ENCODE measurements at places on chromosomes 5 and 9. TPM values are rescaled to one million over a fixed set of nuclear protein-coding genes. Genes with fewer than 3 reads are reported as not detected.

- H3K4me1 ChIP-seq, result peaks cover 14% of the 10 kb centered on the region
- no peak for DNase-seq
- no peaks in the 10 kb centered on the region for H3K36me3 ChIP-seq
- no peak overlapping the region for H3K4me3 ChIP-seq
Observed at GRCh38 chr5:160242145-160242544, 12.8 kb downstream of the FABP6 start.

Gene SLC27A6
- 4.8 TPM for total RNA-seq

Gene PPP2R2B
- total RNA-seq, result 21.3 TPM

Gene PCDHGA9
- 7.8 TPM for total RNA-seq

GRCh38 chr9:75866273-75866871, 24.1 kb upstream of the PCSK5 start:
- DNase-seq, result peak; percentile 81
- H3K4me1 ChIP-seq, result no peaks in the 10 kb centered on the region
- no peak overlapping the region for H3K4me3 ChIP-seq
- no peaks in the 10 kb centered on the region for H3K27me3 ChIP-seq
- no peaks in the 10 kb centered on the region for H3K36me3 ChIP-seq

GRCh38 chr5:126251024-126251423, 172.2 kb upstream of the GRAMD2B start:
- no peak overlapping the region for H3K27ac ChIP-seq
- H3K4me1 ChIP-seq, result no peaks in the 10 kb centered on the region
- H3K27me3 ChIP-seq, result no peaks in the 10 kb centered on the region
- H3K36me3 ChIP-seq, result no peaks in the 10 kb centered on the region
- DNase-seq, result no peak

Gene CDX1
- total RNA-seq, result not detected

Gene SLC45A2
- not detected for total RNA-seq

Gene PPIC
- 21.3 TPM for total RNA-seq

DNA sequence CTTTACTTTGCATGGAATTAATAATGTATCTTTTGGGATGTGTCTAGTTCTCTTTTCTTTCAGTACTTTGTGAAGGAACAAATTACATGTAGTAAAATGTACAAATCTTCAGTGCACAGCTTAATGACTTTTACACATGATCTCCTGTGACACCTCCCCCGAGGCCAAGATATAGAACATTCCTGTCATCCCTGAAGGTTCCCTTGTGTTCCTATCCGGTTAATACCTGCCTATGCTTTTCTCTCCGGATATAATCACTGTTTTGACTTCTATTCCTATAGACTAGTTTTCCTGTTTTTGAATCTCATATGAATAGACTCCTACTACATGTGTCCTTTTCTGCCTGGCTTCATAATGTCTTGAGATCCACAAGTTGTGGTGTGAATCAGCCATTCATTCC, 21.5 kb downstream of the STC2 start:
- H3K36me3 ChIP-seq, result no peaks in the 10 kb centered on the region
- H3K27me3 ChIP-seq, result no peaks in the 10 kb centered on the region
- H3K4me3 ChIP-seq, result no peak overlapping the region
- peaks cover 38% of the 10 kb centered on the region for H3K4me1 ChIP-seq
- no peak for DNase-seq

- DNase-seq, result no peak
- H3K4me3 ChIP-seq, result no peak overlapping the region
- no peaks in the 10 kb centered on the region for H3K36me3 ChIP-seq
- no peaks in the 10 kb centered on the region for H3K27me3 ChIP-seq
- H3K27ac ChIP-seq, result no peak overlapping the region
Observed at GRCh38 chr9:135147938-135148337, 60.5 kb downstream of the OLFM1 start.

- no peaks in the 10 kb centered on the region for H3K27me3 ChIP-seq
- no peaks in the 10 kb centered on the region for H3K4me1 ChIP-seq
- no peaks in the 10 kb centered on the region for H3K36me3 ChIP-seq
- no peak overlapping the region for H3K27ac ChIP-seq
- H3K4me3 ChIP-seq, result no peak overlapping the region
Observed at GRCh38 chr9:116042321-116042720, 111.3 kb upstream of the PAPPA start.

DNA sequence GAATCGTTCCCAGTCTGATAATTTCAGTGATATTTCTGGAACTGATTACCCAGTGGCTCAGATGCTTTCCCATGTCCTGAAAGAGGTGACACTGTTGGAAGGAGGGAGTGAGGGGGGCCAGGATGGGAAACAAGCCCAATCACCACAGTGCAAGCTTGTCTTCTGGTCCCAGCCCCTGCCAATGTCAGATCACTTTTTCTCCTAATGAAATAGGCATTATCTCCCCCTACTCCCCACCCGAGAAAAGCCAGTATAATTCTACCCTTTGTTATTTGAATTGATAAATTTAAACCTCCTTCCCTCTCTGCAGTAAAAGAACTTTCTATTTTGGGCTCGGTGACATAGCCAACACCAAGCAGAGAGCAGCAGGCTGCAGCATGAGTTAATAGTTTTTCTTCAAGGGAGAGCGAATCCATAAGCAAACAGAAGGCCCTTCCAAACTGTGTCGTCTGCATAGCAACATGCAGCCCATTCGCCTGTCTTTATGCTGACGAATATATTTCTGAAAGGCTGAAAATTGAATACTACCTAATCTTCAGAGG, 14.6 kb upstream of the PPP2CA start:
- H3K4me1 ChIP-seq, result peaks cover 14% of the 10 kb centered on the region
- H3K36me3 ChIP-seq, result no peaks in the 10 kb centered on the region
- H3K27me3 ChIP-seq, result no peaks in the 10 kb centered on the region
- no peak overlapping the region for H3K27ac ChIP-seq
- no peak for DNase-seq
- H3K4me3 ChIP-seq, result no peak overlapping the region

Gene NUTM2G
- total RNA-seq, result 1.6 TPM

GRCh38 chr5:72464071-72464470, 43.1 kb downstream of the ZNF366 start:
- no peak for DNase-seq
- H3K4me1 ChIP-seq, result no peaks in the 10 kb centered on the region
- no peak overlapping the region for H3K27ac ChIP-seq
- no peaks in the 10 kb centered on the region for H3K36me3 ChIP-seq
- H3K27me3 ChIP-seq, result no peaks in the 10 kb centered on the region

DNA sequence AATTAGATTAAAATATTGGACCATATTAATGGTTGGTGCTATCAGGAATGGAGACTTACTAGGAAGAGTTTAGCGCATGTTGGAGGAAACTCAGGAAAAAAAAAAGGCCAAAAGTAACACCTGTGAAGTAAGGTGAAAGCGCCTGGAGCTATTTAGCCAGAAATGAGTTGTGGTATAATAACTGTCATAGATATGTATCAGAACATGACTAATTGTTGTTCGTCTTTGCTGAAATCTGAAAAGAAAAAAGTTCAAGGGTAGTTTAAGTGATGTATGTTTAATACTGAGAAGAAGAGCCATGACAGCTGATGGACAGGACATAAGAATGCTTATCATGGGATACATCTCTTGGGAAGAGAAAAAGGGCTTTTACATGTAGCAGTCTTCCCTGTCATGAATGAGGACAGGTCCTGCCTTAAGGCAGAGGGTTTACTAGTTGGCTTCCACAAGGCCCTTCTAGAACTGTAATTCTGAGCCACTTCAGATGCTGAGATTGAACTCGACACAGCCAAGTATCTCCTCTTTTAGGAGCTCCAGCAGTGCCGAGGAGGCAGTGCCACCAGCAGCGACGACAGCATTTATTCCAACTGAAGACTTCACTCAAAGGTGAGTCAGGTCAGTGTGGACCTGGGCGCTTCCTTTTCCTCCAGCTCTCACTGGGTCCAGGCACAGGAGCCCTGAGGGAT, 940 bp upstream of the CAMK4 start:
- H3K36me3 ChIP-seq, result no peaks in the 10 kb centered on the region
- peaks cover 24% of the 10 kb centered on the region for H3K4me1 ChIP-seq
- H3K4me3 ChIP-seq, result peak overlapping the region; percentile 89
- no peak for DNase-seq
- peaks cover 31% of the 10 kb centered on the region for H3K27me3 ChIP-seq

Gene FGF1
- total RNA-seq, result 0.21 TPM

- peaks cover under 1% of the 10 kb centered on the region for H3K27me3 ChIP-seq
- H3K36me3 ChIP-seq, result no peaks in the 10 kb centered on the region
- peaks cover 22% of the 10 kb centered on the region for H3K4me1 ChIP-seq
- H3K4me3 ChIP-seq, result no peak overlapping the region
- DNase-seq, result no peak
Observed at GRCh38 chr5:127038550-127038949, 8.2 kb upstream of the MARCHF3 start.

DNA sequence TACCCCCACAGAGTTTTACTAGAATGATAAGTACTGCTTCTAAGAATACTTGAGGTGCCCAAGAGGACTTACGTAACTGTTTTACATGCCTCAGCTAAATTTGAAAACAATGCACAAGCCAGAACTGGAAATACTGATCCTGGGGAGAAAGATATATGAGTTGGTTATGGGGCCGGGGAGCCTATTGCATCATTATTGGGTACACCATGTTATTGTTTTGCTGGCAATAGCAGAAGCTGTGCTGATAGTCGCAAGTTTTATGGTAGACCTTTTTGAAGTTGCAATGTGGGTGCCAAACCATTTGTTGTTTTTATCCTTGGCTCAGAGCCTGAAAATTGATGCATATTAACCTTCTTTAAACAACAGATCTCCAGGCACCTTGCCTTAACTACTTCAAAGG, 108.4 kb upstream of the DHFR start:
- peaks cover 9% of the 10 kb centered on the region for H3K4me1 ChIP-seq
- H3K4me3 ChIP-seq, result no peak overlapping the region
- no peaks in the 10 kb centered on the region for H3K27me3 ChIP-seq

Gene CNTFR
- total RNA-seq, result 1.9 TPM

DNA sequence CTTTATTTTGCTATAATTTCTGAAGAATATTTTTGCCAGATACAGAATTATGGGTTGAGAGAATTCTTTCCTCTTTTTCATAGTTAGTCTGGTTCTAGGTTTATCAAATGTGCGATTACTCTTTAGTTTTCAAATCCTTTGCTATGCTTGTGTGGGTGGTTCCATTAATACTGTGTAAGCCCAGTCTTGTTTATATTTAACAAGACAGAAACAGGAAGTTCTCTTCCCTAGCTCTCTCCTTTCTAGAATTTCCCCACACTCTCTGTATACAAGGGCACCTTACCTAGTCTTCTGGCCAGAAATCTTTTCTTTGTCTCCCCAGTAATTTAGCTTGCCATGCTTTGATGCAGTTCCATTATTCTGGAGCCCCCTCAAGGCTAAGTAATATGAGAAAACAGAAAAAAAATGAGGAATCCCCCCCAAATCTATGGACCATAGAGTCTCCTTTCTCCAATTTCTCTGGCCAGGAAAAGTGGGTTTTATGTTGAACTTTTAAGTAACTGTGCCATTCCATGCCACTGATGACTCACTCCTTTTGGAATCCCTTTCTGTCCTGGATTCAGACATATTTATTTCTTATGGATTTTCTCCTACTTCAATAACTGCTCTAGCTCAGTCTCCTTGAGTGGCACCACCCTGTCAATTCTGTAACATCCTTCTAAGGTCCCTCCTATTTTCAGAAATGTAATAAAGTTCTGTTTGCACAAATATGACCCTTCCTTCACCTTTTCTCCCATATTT, 1714.1 kb downstream of the EFNA5 start:
- no peak overlapping the region for H3K4me3 ChIP-seq
- DNase-seq, result no peak
- H3K27me3 ChIP-seq, result no peaks in the 10 kb centered on the region
- no peak overlapping the region for H3K27ac ChIP-seq
- no peaks in the 10 kb centered on the region for H3K4me1 ChIP-seq
- H3K36me3 ChIP-seq, result no peaks in the 10 kb centered on the region

GRCh38 chr9:71647094-71647591, 121.2 kb downstream of the CEMIP2 start:
- H3K4me3 ChIP-seq, result no peak overlapping the region
- H3K36me3 ChIP-seq, result no peaks in the 10 kb centered on the region
- DNase-seq, result peak; percentile 12
- H3K27ac ChIP-seq, result no peak overlapping the region
- H3K27me3 ChIP-seq, result peaks cover 5% of the 10 kb centered on the region
- H3K4me1 ChIP-seq, result no peaks in the 10 kb centered on the region

- no peak for DNase-seq
- H3K4me3 ChIP-seq, result no peak overlapping the region
Observed at GRCh38 chr9:109908459-109909390, 128.7 kb downstream of the PALM2AKAP2 start.

Data from GM23338 (cell line).